ENCODE measurements at places on chromosomes 16 and 17. TPM values are rescaled to one million over a fixed set of nuclear protein-coding genes. Genes with fewer than 3 reads are reported as not detected.

DNA sequence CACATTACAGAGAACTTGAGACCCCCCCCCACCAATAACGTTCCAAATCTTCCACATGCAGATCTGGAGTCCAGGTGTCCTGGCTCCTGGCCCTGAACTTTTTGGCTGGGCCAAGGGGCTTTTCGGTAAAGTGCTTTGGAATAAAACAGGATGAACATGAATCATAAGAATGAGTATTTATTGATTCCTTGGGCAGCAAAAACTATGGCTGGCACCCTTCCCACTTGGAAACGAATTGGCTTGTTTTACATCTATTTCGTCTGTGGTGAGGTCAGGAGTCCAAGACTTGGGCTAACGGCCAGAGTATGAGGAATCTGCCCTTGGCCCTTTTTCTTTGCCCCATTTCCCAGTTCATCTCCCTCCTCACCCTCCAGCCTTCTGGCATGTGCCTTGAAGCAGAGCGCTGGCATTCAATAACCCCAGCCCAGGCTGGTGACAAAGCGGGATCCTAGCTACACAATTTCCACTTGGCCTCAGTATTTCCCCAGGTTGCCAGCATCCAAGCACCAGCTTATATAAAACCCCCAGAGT is 4.1 kb upstream of the UBTF start:
- ATAC-seq = no peak

DNA sequence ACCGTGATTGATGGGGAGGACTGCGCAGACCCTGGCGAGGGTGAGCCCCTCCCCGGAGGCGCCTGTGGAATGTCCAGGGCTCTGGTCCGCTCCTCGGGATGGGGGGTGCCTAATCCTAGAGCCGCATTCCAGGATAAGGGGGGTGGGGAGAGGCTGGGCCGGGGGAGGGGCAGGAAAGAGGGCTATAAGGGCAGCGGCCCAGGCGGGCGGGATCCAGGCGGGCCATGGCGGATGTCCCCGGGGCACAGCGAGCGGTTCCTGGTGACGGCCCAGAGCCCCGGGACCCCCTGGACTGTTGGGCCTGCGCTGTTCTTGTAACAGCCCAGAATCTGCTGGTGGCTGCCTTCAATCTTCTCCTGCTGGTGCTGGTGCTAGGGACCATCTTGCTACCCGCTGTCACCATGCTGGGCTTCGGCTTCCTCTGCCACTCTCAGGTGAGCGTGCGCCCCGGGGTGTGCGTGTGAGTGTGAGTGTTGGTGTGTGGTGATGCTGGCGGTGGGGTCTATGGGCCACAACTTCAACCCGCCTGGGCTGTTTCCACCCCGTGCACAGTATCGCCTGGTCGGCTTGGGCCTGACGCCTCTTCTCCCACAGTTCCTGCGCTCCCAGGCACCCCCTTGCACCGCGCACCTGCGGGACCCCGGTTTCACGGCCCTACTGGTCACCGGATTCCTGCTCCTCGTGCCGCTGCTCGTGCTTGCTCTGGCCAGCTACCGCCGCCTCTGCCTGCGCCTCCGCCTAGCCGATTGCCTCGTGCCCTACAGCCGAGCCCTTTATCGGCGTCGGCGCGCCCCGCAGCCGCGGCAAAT is at the start of gene TMEM88:
TSS of gene TMEM88 (plus strand) at position 216 of the 809 bp plus-strand sequence. CDS start at position 225, 9 bp downstream.
- no peak for ATAC-seq

- no peak for ATAC-seq
Measured at GRCh38 chr17:80491478-80492342, 15.3 kb upstream of the NPTX1 start.

The DOC2A gene
- total RNA-seq = 0.20 TPM

- peak; percentile 70 for ATAC-seq
Measured at GRCh38 chr17:7262935-7263800, 890 bp upstream of the CLDN7 start.

GRCh38 chr17:7035591-7036368 is at the start of gene SLC16A13:
SLC16A13 (plus strand) TSS chr17:7036015; CDS start chr17:7036383, 368 bp downstream.
- ATAC-seq = peak; percentile 96

The CCL17 gene
- 1.6 TPM for total RNA-seq

DNA sequence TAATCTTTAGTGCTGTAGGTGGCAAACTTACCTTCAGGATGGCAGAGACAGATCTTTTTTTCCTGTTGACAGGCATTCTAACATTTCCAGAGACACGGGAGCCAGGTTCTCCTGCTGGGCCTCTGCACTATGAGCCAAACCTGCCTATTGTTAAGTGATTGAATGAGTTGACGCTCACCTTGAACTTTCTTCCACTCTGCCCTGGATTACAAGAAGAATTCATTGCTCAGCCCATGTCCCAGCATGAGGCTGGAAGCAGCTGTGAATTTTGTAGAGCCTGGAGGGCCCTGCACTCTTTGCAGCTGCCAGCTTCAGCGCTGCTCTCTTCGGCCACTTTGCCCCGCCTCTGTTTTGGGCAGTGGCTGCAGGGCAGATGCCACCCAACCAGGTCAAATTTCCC is 9.4 kb upstream of the SLC7A5 start:
- ATAC-seq = no peak

GRCh38 chr17:81901167-81902022 is 643 bp upstream of the NPB start:
- peak; percentile 1 for ATAC-seq

The MYL4 gene
- not detected for total RNA-seq

DNA sequence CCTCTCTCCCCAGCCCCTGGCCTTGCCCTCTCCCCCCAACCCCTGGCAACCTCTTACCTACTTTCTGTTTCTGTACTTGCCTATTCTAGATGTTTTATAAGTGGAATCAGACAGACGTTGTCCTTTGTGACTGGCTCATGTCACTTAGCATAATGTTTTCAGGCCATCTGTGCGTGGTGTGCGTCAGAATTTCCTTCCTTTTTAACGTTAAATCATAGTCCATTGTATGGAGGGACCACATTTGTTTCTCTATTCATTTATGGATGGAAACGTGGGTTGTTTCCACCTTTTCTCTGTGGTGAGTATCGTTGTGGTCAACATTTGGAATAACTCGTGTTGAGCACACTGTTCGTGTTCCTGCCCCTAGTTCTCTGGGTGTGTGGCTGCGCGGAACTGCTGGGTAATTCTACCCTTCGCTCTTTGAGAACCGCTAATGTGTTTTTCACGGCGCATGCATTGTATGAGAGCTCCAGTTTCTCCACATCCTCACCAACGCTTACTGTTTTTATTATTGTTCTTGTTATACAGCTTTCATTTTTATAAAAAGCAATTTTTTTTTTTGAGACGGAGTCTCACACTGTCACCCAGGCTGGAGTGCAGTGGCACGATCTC is 26.3 kb downstream of the ACTG1 start:
- no peak for ATAC-seq

- no peak for ATAC-seq
Measured at GRCh38 chr17:74231928-74232907, 18.8 kb downstream of the TTYH2 start.

DNA sequence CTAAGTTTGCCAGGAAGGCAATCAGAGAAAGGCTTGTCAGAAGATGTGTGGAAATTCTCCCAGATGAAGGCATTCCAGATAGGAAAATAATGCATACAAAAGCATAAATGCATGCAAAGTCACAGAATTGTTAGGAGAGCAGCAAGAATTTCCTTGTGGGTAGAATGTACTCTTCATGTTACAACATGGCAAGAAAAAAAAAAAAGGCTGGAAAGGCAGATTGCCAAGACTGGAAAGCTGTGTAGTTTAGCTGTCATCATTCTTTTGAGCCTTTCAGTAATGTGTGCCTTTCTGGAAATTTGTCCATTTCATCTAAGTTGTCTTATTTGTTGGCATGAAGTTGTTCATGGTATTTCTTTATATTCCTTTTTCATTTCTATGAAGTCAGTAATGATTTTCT is 71.0 kb upstream of the EFCAB3 start:
- ATAC-seq = no peak

GRCh38 chr17:4150096-4150495 is 7.1 kb downstream of the CYB5D2 start:
- ATAC-seq = no peak

DNA sequence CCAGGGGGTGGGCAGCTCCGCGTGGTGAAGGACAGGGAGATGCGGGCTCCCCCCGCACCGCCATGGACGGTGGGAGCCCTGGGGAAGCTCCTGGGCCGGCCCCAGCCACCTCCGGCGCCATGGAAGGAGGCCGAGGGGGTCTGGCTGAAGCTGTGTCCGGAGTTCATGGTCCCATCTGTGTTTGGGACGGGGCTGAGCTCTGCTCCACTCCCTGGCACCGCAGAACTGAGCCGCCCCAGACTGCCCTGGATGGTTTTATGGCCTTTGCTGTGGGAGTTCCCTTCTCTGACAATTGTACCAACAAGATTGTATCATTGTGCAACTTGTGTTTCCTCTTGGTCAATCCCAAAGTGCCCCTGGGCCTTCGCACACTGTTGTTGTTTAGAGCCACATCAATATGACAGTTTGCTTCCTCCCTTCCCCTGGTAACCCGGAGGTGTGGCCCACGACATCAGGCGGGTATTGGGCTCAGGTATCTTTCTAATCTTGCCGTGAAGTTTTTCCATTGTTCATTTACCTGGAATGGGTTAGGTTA is 942 bp downstream of the KRT23 start:
- peak; percentile 53 for ATAC-seq

The KRTAP2-3 gene
- total RNA-seq = not detected

DNA sequence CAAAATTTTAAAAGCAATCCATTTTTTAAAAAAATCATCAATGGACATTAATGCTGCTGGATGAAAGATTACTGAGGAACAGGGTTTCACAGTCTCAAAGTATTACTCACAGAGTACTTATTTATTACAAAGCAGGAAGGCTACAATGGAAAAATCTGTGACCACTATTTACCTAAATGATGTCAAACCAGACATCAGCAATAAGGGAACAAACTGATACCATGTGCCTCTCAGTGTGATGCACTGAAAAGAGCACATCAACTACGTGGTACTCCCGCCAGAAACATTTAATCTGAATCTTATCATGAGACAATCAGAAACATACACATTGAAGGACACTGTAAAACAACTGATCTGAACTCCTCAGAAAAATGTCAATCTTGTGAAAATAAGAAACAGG is 124.2 kb downstream of the PARN start:
- no peak for ATAC-seq

DNA sequence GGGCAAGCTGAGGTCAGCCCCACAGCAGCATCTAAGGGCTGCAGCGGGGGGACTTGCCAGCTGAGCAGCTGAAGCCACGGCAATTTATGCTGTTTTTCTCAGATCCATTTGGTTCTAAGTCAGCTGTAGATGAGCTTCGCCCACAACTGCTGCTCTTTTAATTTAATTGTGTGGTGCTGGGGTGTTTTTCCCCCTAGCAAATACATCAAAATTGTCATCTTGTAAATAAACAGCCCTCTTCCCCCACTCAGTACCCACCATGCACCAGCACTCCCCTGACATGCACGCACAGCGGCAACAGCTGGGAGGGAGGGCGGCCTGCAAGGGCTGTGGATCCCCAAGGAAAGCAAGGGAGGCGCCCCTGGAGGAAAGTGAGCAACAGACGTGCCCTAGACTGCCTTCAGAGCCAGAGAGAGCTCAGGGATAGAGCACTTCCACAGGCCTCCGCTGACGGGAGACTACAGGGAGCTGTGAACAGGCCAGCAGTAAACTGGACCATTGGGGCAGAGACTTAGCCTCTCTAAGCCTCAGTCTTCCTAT is 149.5 kb downstream of the TMEM132E start:
- ATAC-seq = no peak

The UTS2R gene
- total RNA-seq = not detected

DNA sequence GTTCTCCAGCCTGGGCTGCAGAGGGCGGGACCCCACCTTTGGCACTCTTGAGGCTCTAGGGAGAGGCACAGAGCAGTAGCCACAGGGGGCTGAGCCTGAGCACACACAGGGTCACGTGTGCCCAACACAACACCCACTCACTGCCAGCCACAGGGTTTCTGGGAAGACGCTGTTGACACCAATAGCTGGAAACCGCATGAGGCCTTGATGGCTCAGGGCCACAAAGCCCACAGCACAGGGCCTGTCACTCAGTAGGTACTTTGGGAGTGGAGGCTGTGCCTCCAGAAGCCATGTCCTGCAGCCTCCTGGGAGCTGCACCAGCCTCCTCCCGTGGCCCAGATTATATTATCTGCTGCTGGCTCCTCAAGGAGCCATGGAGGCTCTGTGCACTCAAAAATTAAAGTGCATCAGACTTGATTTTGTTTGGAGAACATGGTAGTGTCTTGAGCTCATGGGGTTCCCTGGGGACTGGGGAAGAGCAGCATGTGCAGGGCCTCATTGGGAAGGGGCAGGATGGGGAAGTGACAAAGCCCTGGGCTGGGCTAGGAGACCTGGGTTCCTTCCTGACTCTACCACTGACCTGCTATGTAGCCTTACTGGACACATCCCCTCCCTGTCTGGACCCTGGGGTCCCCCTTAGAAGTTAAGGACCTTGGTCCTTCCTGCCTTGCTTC is 12.5 kb upstream of the SREBF1 start:
- peak; percentile 46 for ATAC-seq

GRCh38 chr17:78371056-78371455 is 7.4 kb upstream of the PGS1 start:
- no peak for ATAC-seq

GRCh38 chr16:78385086-78385805 is 285.8 kb downstream of the WWOX start:
- ATAC-seq = no peak

The TGFB1I1 gene
- 4.3 TPM for total RNA-seq

The CLDN6 gene
- not detected for total RNA-seq

The UTP4 gene
- 30.2 TPM for total RNA-seq

DNA sequence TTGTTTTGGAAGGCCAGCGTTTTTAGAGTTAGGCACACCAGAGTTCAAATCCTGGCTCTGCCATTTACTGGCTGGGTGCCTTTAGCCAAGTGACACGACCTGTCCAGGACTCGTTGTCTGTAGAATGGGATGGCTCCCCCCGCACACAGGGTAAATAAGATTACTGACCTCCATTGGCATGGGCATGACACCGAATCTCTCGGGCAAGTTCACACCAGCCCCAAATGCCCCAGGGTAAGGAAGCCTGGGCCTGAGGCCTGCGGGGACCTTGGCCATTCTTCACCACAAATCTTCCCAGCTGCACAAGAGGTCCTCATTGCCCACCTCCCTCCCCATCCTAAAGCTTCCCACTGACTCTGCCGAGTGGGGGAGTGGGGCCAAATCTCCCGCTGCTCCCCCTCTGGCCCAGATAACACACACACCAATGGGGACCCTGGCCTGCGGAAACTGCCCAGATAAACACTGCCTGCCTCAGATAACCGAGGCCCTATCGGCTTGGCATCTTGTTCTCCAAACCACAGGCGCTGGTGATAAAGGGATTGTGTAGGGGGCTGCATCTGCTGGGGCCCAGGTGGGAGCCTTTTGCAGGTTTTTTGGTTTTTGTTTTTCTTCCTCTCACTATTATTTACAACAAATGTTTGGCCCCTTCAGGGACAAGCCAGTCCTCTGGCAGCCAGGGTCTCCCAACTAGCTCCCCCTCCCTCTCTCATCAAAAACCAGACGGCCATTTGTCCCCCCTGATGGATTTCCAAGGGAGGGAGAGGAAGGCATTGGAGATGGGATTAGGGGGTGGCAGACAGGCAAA is 75.0 kb upstream of the LHX1 start:
- no peak for ATAC-seq

Measured in esophagus mucosa (tissue), 1 donor.